ENCODE measurements at places on chromosomes 1 and 21. TPM values are rescaled to one million over a fixed set of nuclear protein-coding genes. Genes with fewer than 3 reads are reported as not detected.
A peak's percentile ranks its signal among the peaks of the same experiment; 100 is the strongest.

- H3K36me3 ChIP-seq = no peaks in the 10 kb centered on the region
- no peaks in the 10 kb centered on the region for H3K27me3 ChIP-seq
- H3K4me3 ChIP-seq = no peak overlapping the region
- H3K27ac ChIP-seq = no peak overlapping the region
Measured at GRCh38 chr1:41535276-41535675, 50.8 kb upstream of the EDN2 start.

LENEP gene
- not detected for total RNA-seq

GRCh38 chr1:63723602-63724001, 50.2 kb upstream of the ROR1 start:
- peaks cover 24% of the 10 kb centered on the region for H3K4me1 ChIP-seq
- DNase-seq = peak; percentile 47
- no peak overlapping the region for H3K4me3 ChIP-seq
- H3K27me3 ChIP-seq = no peaks in the 10 kb centered on the region

UBL4B gene
- total RNA-seq = 0.07 TPM

DNA sequence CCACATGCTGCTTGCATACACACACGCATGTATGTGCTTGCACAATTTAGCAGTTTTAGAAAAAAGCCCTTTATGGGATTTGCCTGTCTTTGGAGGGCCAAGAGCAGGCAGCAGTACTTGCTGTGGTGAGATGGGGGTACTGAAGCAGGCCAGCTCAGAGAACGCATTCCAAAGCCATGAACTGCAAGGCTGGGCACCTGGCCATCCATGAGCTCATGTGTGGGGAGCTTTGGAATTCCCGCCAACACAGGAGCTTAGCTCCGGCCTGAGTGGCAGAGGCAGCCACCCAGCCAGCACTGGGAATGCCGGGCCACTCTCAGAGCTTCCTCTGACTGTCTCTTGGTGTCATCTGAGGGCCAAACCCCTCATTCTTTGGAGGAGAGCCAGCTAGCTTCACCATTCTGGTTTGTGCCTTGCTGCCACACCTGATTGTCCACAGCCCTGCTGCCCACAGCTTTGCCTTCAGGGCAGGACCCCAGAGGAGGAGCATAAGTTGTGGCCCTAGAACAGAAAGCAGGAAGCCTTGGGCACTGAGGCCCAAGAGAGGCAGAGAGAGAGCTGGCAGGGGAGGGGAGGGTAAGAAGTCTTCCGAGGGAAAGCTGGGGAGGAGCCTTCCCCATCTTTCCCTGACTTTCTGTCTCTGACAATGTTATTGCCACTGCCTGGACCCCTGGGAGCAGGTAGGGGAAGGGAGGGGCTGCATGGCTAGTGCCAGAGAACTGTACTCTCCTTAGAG, 92.1 kb upstream of the POU3F1 start:
- H3K4me3 ChIP-seq = no peak overlapping the region
- peak; percentile 99 for DNase-seq
- H3K27me3 ChIP-seq = no peaks in the 10 kb centered on the region
- no peaks in the 10 kb centered on the region for H3K36me3 ChIP-seq

DNA sequence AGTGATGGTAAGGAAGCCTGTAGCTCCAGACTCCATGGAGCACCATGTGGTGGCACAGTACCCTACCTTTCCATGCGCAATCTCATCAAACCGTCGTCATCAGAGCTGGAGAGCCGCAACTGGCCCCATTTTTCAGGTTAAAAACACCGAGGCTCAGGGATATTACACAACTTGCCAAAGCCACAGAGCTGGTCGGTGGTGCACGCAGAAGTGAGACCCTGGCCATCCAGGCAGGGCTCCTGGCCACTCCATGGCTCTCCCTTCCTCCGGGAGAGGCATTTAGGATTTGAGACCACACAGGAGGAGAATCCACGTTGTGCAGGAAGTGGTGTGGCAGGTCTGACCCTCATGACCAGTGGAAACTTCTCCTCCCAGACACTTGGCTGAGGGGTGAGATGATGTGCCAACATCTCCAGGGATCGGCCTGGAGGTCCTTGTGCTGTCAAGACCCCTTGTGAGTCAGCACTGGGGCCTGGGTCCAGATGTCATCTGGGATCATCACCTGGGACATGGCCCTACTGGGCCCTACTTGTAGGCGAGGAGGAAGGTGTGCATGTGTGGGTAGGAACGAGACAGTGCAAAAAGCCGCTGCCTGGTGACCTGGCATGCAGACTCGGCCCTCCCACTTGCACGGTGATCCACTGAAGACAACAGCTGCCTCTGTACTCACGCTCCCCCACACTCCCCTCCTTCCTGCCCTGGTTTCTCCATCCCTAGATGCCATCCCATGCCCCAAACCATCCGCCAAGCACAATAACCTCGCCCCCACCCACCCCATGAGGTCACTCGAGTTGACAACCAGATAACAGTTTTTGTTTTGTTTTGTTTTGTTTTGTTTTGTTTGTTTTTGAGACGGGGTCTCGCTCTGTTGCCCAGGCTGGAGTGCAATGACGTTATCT, 10.4 kb downstream of the TFF3 start:
- H3K36me3 ChIP-seq = no peaks in the 10 kb centered on the region
- no peak for DNase-seq
- H3K4me3 ChIP-seq = no peak overlapping the region
- H3K27me3 ChIP-seq = no peaks in the 10 kb centered on the region

DNA sequence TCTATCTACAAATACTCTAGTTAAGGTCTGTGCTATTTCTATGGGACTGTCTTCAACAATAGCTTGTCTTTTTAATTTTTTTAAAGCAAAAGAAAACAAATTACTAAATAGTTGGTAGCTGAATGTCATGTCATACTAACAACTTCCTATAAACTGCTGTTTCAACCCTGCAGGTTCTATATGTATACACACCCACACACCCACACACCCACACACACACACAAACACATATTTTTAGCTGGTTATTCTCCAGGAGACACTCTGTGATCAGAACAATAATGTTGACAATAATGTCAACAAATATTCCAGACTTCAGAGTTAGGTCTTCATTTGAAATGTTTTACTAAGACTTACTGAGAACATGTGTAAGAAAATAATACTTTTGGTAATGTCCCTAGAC, 66.7 kb downstream of the AK5 start:
- no peak for DNase-seq
- no peaks in the 10 kb centered on the region for H3K36me3 ChIP-seq
- no peaks in the 10 kb centered on the region for H3K27me3 ChIP-seq
- H3K27ac ChIP-seq = no peak overlapping the region
- H3K4me3 ChIP-seq = no peak overlapping the region

- H3K4me1 ChIP-seq = no peaks in the 10 kb centered on the region
- H3K36me3 ChIP-seq = no peaks in the 10 kb centered on the region
- no peak overlapping the region for H3K27ac ChIP-seq
- no peak overlapping the region for H3K4me3 ChIP-seq
- no peak for DNase-seq
Measured at GRCh38 chr21:27300770-27301169, 333.9 kb upstream of the ADAMTS5 start.

- no peak overlapping the region for H3K4me3 ChIP-seq
- H3K27ac ChIP-seq = no peak overlapping the region
- no peak for DNase-seq
- H3K36me3 ChIP-seq = no peaks in the 10 kb centered on the region
- H3K4me1 ChIP-seq = no peaks in the 10 kb centered on the region
Measured at GRCh38 chr1:193457676-193458075, 271.3 kb upstream of the B3GALT2 start.

- peaks cover 11% of the 10 kb centered on the region for H3K4me1 ChIP-seq
- DNase-seq = peak; percentile 89
- H3K27me3 ChIP-seq = peaks cover 7% of the 10 kb centered on the region
Measured at GRCh38 chr1:201184307-201185122, 6.1 kb upstream of the IGFN1 start.

DNA sequence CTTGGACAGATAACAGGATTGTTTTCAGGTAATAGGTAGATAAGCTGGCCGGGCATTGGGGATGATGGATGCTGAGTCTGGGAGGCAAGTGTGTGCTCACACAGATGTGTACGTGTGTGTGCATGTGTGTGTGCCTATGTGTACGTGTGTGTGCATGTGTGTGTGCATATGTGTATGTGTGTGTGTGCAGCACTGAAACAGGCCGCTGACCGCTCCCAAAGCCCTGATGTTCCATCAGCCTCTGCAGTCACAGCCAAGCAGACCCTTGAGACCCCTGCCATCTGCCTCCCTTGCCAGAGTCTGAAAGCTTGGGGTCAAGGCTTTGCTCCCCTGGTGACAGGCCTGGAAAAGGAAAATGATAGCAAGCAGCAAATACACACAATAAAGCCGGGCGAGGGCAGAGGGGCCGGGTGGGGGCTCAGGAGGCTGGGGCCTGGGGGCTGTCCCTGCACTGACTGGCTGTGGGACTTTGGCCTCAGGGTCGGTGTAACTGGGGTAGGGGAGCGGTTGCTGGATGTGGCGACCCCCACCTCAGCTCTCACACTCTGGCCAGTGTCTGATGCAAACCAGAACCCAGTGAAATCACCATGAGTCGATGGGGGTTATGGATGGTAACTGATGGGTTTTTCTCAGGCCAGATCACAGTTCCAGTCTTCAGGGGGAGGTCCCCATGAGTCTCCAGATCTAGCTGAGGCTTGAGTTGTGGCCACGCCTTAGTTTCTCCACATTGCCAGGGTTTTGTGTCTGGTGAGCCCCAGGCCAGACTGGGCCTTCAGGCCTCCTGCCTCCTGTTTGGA, 9.2 kb upstream of the TNFRSF8 start:
- H3K27me3 ChIP-seq = no peaks in the 10 kb centered on the region
- no peaks in the 10 kb centered on the region for H3K36me3 ChIP-seq
- DNase-seq = no peak
- no peak overlapping the region for H3K27ac ChIP-seq
- peaks cover 14% of the 10 kb centered on the region for H3K4me1 ChIP-seq

DNA sequence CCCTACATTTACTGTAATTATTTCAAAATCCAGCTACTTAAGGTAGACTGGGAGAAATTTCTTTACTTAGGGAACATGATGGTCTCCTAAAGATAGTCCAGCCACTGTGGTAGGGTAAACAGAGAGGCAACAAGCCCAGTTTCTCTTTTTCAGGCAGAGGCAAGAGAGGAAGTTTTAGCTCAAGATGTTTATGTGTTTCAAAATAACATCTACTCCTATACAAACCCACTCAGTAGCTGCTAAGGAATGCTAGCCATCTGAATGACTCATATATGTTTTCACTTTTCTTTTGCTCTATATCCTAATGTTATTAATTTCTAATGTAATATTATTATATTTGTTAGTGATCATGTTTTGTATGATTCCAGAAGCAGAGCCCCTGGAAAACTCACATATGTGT, 856.6 kb downstream of the PLA2G4A start:
- peaks cover 25% of the 10 kb centered on the region for H3K4me1 ChIP-seq
- H3K27me3 ChIP-seq = no peaks in the 10 kb centered on the region
- no peak overlapping the region for H3K4me3 ChIP-seq
- H3K27ac ChIP-seq = no peak overlapping the region
- no peaks in the 10 kb centered on the region for H3K36me3 ChIP-seq

DNA sequence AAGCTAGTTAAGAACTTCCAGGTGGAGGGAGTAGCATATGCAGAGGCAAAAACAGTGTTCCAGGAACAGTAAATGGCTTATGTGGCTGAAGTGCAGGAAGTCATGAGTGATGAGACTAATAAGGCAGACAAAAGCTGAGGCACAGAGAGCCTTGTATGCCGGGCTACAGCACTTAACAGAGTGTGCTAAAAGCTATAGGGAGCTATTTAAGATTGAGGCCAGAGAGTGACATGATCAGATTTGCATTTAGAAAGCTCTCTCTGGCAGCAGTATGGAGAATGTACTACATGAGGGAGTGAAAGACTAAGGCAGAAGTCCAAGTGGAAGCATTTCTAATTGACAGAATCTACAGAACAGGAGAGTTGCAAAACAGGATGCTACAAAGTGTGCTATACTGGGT, 38.6 kb downstream of the WASF2 start:
- H3K27me3 ChIP-seq = no peaks in the 10 kb centered on the region
- H3K27ac ChIP-seq = no peak overlapping the region
- no peaks in the 10 kb centered on the region for H3K4me1 ChIP-seq
- H3K4me3 ChIP-seq = no peak overlapping the region
- no peaks in the 10 kb centered on the region for H3K36me3 ChIP-seq

GRCh38 chr1:219226196-219226595, 52.5 kb downstream of the LYPLAL1 start:
- no peak for DNase-seq
- H3K4me1 ChIP-seq = no peaks in the 10 kb centered on the region
- no peaks in the 10 kb centered on the region for H3K36me3 ChIP-seq
- H3K27ac ChIP-seq = no peak overlapping the region
- no peak overlapping the region for H3K4me3 ChIP-seq

DNA sequence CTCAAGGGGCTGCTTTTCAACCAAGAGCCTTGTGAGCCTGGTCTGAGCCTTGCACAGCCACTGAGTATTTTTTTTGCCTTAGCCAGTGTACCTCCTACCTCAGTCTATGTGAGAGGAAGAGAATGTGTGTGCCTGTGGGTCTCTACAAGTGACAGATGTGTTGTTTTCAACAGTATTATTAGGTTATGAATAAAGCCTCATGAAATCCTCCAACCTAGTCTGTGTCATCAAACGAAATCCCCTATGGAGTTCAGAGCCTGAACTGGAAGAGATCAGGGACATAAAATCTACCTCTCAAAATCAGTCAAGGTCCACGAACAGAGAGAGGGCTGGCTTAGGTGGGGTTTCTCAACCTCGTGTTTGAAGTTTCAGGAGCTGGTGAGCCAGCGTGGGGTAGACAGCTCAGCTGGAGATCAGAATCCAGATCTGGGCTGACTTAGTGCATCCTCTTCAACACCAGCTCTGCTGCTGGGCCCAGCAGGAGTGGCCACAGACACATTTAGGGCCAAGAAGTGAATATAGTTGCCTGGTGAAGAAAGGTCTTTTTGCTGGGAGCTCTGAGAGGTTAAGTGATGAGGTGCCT, 8.2 kb downstream of the XKR8 start:
- no peaks in the 10 kb centered on the region for H3K27me3 ChIP-seq
- peaks cover 3% of the 10 kb centered on the region for H3K36me3 ChIP-seq
- H3K4me3 ChIP-seq = peak overlapping the region; percentile 25
- peaks cover 46% of the 10 kb centered on the region for H3K4me1 ChIP-seq
- peak overlapping the region; percentile 96 for H3K27ac ChIP-seq
- DNase-seq = no peak

NFASC gene
- total RNA-seq = 1.6 TPM

SELE gene
- total RNA-seq = not detected

- peaks cover 47% of the 10 kb centered on the region for H3K4me1 ChIP-seq
- H3K4me3 ChIP-seq = peak overlapping the region; percentile 20
- H3K27me3 ChIP-seq = no peaks in the 10 kb centered on the region
- peak overlapping the region; percentile 74 for H3K27ac ChIP-seq
Measured at GRCh38 chr1:233704170-233704897, 90.4 kb downstream of the KCNK1 start.

GRCh38 chr1:55958498-55958897, 620.9 kb downstream of the PLPP3 start:
- H3K27me3 ChIP-seq = no peaks in the 10 kb centered on the region
- H3K27ac ChIP-seq = no peak overlapping the region
- H3K4me1 ChIP-seq = peaks cover 3% of the 10 kb centered on the region
- no peak for DNase-seq

- H3K36me3 ChIP-seq = no peaks in the 10 kb centered on the region
- H3K4me3 ChIP-seq = no peak overlapping the region
- H3K4me1 ChIP-seq = peaks cover 29% of the 10 kb centered on the region
- no peak overlapping the region for H3K27ac ChIP-seq
- DNase-seq = peak; percentile 82
- H3K27me3 ChIP-seq = no peaks in the 10 kb centered on the region
Measured at GRCh38 chr1:22416555-22417454, 34.8 kb upstream of the ZBTB40 start.

ESPN gene
- total RNA-seq = 11.1 TPM

- no peak for DNase-seq
- H3K36me3 ChIP-seq = peaks cover 4% of the 10 kb centered on the region
- no peaks in the 10 kb centered on the region for H3K27me3 ChIP-seq
- H3K4me1 ChIP-seq = peaks cover 35% of the 10 kb centered on the region
- no peak overlapping the region for H3K4me3 ChIP-seq
Measured at GRCh38 chr1:15950302-15950701, 25.6 kb downstream of the ZBTB17 start.

TFAP2E gene
- total RNA-seq = 1.4 TPM

PRRX1 gene
- not detected for total RNA-seq
